Activated naive CD8-positive, alpha-beta T cell treated with anti-CD3 and anti-CD28 coated beads, Interleukin-2, amount 10 ng/mL, durations not matched to agents 7 days and 5 days (primary cell): ENCODE measurements at places on chromosomes 4 and X.

DNA sequence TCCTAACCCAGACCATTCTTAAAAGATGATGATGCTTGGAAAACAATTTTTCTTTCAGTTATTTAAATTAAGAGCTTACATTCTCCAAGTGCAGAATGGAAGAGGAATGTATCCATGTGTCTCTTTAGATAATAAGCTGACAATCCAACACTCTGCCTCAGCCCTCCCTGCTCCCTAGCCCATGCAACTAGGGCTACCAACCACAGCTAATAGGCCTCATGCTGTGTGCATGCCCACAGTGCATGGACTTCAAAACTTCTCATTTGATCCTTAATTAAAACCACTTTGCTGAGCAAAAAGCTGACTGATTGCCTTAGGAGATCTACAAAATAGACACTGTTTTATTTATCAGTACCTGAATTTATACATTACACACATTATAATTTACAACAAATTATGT, 473.9 kb downstream of the GALNTL6 start:
- no peaks in the 10 kb centered on the region for H3K36me3 ChIP-seq
- no peaks in the 10 kb centered on the region for H3K4me1 ChIP-seq
- no peak overlapping the region for H3K27ac ChIP-seq
- H3K4me3 ChIP-seq: no peak overlapping the region

- no peaks in the 10 kb centered on the region for H3K27me3 ChIP-seq
- peaks cover 4% of the 10 kb centered on the region for H3K36me3 ChIP-seq
- H3K27ac ChIP-seq: no peak overlapping the region
- H3K4me1 ChIP-seq: peaks cover 7% of the 10 kb centered on the region
- no peak overlapping the region for H3K4me3 ChIP-seq
- DNase-seq: no peak
Observed at GRCh38 chrX:1341545-1342184, 5.1 kb downstream of the IL3RA start.

DNA sequence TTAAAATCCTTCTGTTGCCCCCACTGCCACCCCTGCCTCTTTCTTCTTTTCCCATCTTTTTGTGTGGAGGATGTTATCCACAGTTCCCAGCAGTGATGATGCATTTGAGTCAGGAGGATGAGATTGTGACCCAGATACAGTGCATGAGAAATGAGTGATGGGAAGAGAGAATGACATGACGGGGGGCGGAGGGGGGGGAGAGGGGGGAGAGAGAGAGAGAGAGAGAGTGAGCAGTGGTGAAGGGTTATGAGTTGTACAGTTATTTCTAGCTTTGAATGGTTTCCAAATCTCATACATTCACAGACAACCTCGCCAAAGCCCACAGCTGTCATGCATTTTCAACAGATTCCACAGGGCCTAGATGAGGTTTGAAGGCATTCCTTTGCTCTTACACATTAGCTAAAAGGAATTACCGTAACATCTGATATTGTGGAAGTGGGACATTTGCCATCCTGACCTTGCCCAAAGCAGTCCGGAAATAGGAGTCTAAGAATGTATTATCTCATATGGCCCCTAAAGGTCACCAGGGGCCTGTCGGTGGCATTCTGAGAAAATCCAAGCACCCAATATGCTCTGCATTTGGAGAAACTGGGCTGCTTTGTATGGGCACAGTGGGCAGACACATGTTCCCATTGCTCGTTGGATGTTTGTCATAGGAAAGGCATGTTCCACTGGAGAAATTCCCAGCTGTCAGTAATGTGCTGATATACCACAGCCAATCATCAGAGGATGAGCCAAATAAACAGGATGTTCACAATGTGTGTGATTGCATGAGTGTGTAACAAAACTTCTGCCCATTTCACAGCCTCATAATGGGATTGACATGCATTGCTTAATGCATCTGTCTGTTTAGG, 435.8 kb downstream of the SPRY1 start:
- H3K27me3 ChIP-seq: peaks cover under 1% of the 10 kb centered on the region
- H3K36me3 ChIP-seq: no peaks in the 10 kb centered on the region
- no peak overlapping the region for H3K4me3 ChIP-seq
- no peak for DNase-seq

- H3K36me3 ChIP-seq: no peaks in the 10 kb centered on the region
- peaks cover 8% of the 10 kb centered on the region for H3K4me1 ChIP-seq
- DNase-seq: no peak
- no peak overlapping the region for H3K27ac ChIP-seq
- peaks cover 22% of the 10 kb centered on the region for H3K27me3 ChIP-seq
- no peak overlapping the region for H3K4me3 ChIP-seq
Observed at GRCh38 chr4:183718876-183719275, 59.8 kb downstream of the TRAPPC11 start.

GRCh38 chr4:124481123-124481522, 231.4 kb downstream of the ANKRD50 start:
- no peak overlapping the region for H3K27ac ChIP-seq
- peaks cover 1% of the 10 kb centered on the region for H3K27me3 ChIP-seq
- no peaks in the 10 kb centered on the region for H3K36me3 ChIP-seq
- no peak for DNase-seq
- no peaks in the 10 kb centered on the region for H3K4me1 ChIP-seq

DNA sequence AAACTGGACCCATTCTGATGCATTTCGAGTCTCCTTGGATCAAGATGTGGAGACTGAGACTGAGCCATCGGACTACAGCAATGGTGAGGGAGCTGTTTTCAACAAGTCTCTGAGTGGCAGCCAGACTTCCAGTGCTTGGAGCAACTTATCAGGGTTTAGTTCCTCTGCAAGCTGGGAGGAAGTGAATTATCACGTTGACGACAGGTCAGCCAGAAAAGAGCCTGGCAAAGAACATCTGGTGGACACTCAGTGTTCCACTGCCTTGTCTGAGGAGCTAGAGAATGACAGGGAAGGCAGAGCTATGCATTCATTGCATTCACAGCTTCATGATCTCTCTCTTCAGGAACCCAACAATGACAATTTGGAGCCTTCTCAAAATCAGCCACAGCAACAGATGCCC, 84.8 kb downstream of the NEUROG2 start:
- no peak overlapping the region for H3K4me3 ChIP-seq
- DNase-seq: no peak
- H3K4me1 ChIP-seq: no peaks in the 10 kb centered on the region
- H3K27me3 ChIP-seq: no peaks in the 10 kb centered on the region

GRCh38 chr4:67616478-67616877, 58.0 kb downstream of the STAP1 start:
- no peaks in the 10 kb centered on the region for H3K4me1 ChIP-seq
- no peak for DNase-seq
- H3K4me3 ChIP-seq: no peak overlapping the region
- no peak overlapping the region for H3K27ac ChIP-seq
- peaks cover 52% of the 10 kb centered on the region for H3K36me3 ChIP-seq

- peak; percentile 79 for DNase-seq
- H3K4me3 ChIP-seq: no peak overlapping the region
- H3K27me3 ChIP-seq: no peaks in the 10 kb centered on the region
- H3K4me1 ChIP-seq: peaks cover 29% of the 10 kb centered on the region
- no peak overlapping the region for H3K27ac ChIP-seq
Observed at GRCh38 chr4:102826105-102826889, 1.1 kb downstream of the UBE2D3 start.

DNA sequence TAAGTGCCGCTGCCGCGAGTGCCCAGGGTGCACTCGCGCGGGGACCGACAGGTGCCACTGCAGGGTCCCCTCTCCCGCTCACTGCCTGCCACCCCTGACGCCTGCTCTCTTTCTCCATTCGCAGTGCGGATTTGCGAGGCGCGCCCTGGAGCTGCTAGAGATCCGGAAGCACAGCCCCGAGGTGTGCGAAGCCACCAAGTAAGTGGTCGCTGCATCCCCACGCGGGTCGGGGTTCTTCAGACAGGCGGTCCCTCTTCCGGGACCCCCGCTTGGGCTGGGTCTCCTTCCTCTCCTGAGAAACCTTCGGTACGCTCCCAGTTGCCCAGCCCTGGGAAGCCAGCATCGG, 547 bp downstream of the GUCY1A1 start:
- H3K4me1 ChIP-seq: peaks cover 9% of the 10 kb centered on the region
- H3K27me3 ChIP-seq: peaks cover 69% of the 10 kb centered on the region
- H3K27ac ChIP-seq: no peak overlapping the region
- H3K36me3 ChIP-seq: no peaks in the 10 kb centered on the region

GRCh38 chrX:103531002-103531401, 11.7 kb upstream of the RAB40A start:
- H3K36me3 ChIP-seq: no peaks in the 10 kb centered on the region
- H3K27ac ChIP-seq: no peak overlapping the region
- DNase-seq: no peak

GRCh38 chr4:48635980-48636379, 144.1 kb downstream of the FRYL start:
- no peak overlapping the region for H3K27ac ChIP-seq
- H3K36me3 ChIP-seq: peaks cover 12% of the 10 kb centered on the region
- H3K4me1 ChIP-seq: peaks cover 2% of the 10 kb centered on the region

DNA sequence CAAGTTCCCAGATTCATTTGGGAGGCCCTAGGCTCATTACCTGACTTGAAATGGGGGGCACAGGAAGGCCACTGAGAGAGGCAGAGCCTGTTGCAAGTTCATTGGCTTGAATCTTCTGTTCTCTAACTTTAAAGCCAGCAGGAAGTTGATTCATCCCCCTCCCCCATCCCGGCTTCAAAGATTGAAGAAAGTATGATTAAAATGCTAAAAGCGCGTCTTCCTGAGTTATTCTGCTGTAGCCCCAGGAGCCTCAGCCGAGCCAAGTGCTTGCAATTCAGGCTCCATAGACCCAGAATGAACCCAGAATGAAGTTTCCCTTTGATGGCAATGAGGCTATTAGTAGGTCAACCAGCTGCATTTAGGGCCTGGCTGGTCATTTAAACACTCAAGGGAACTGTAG, 14.7 kb downstream of the CHST7 start:
- no peak for DNase-seq
- H3K4me3 ChIP-seq: peak overlapping the region; percentile 66
- peak overlapping the region; percentile 86 for H3K27ac ChIP-seq
- peaks cover 16% of the 10 kb centered on the region for H3K4me1 ChIP-seq
- H3K27me3 ChIP-seq: no peaks in the 10 kb centered on the region
- H3K36me3 ChIP-seq: peaks cover 7% of the 10 kb centered on the region

DNA sequence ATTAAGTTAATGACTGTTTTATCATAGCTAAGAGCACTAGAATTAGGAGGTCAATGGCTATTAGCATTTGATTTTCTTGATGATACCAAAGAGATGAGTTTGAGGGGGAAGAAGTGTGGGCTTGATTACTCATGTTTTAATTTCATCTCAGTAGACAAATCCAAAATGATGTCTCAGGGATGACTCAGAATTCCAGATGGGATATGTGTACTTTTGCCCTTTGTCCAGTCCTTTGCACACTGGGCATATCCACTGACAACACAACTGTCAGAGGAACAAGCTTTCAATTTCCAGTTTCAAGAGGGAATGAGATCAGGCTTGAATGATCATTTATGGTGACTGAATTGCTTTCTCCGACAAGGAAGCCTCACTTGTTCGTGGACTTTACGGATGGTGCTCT, 325.3 kb upstream of the FTHL17 start:
- H3K4me3 ChIP-seq: no peak overlapping the region
- DNase-seq: no peak
- no peaks in the 10 kb centered on the region for H3K36me3 ChIP-seq
- H3K27me3 ChIP-seq: no peaks in the 10 kb centered on the region
- H3K4me1 ChIP-seq: no peaks in the 10 kb centered on the region

DNA sequence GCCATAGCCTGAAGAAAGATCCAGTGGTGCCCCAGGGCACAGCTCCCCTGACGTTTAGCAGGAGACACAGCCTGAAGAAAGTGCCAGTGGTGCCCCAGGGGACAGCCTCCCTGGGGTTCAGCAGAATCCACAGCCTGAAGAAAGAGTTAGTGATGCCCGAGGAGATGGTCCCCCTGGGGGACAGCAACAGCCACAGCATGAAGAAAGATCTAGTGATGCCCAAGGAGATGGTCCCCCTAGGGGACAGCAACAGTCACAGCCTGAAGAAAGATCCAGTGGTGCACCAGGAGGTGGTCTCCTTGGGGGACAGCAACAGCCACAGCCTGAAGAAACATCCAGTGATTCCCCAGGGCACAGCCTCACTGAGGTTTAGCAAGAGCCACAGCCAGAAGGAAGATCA, 2.8 kb downstream of the TEX13C start:
- H3K4me3 ChIP-seq: no peak overlapping the region
- H3K4me1 ChIP-seq: no peaks in the 10 kb centered on the region
- no peak overlapping the region for H3K27ac ChIP-seq

- no peak overlapping the region for H3K27ac ChIP-seq
- DNase-seq: no peak
- no peaks in the 10 kb centered on the region for H3K36me3 ChIP-seq
Observed at GRCh38 chrX:17836830-17837229, 24.3 kb downstream of the RAI2 start.

DNA sequence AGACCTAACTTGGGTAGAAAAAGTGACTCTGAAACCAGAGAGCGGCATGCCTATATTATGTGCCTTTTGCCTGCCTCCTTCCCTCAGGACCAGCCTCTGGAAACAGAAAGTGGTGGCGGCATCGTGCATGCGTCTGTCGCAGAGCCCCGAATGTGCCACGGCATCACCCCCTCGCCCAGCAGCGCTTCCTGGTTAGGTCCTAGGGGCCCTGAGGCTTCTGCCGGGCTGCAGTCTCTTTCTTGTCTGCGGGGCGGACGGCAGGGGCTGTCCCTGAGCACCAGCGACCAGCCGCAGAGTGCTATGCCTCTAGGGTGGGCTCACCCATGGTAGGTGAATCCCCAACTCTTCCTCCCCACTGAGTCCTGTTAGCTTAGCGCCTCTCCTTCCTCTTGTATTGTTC, 68.7 kb downstream of the VSIG4 start:
- H3K36me3 ChIP-seq: peaks cover 1% of the 10 kb centered on the region
- no peak overlapping the region for H3K27ac ChIP-seq
- no peak overlapping the region for H3K4me3 ChIP-seq
- DNase-seq: no peak
- no peaks in the 10 kb centered on the region for H3K27me3 ChIP-seq
- H3K4me1 ChIP-seq: peaks cover 2% of the 10 kb centered on the region

DNA sequence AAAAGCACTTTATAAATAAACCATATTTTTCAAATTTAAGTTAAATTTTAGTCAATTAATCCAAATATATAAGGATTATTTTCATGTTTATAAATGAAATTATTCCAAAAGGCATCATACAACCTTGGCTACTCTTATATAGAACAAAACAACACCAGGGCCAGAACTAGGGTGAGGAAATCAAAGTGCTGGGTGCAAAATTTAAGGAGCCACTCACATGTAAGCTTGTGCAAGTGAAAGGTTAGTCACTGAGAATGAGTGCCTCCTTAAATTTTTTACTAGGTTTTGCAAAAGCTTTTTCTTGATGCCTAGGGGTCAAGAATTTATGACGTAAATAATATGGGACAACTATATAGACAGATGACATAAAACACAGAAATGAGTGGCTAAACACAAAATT, 83.4 kb upstream of the COX18 start:
- no peak for DNase-seq
- no peaks in the 10 kb centered on the region for H3K27me3 ChIP-seq
- H3K27ac ChIP-seq: no peak overlapping the region
- no peak overlapping the region for H3K4me3 ChIP-seq
- peaks cover 27% of the 10 kb centered on the region for H3K36me3 ChIP-seq
- no peaks in the 10 kb centered on the region for H3K4me1 ChIP-seq

DNA sequence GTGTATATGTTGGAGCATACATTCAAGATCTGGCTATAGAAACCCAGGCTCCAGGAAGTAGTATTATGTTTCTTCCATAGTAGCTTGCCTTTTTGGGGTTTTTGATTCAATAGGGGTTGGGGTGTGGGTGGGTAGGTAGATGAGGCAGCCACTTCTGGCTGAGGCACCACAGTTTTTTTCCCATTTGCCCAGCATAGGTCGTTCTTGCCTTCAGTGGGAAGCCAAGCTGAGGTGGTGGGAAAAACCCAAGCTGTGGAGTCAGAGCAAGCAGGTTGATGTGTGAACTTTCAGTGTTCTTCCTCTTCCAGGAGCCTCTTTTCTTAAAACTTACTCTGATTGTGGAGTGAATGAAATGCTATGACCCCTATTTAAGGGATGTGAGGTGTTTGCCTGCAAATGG, 67.0 kb upstream of the RPS6KA3 start:
- DNase-seq: no peak
- peaks cover 2% of the 10 kb centered on the region for H3K36me3 ChIP-seq
- no peaks in the 10 kb centered on the region for H3K27me3 ChIP-seq
- H3K4me3 ChIP-seq: no peak overlapping the region
